M059J (cell line): ENCODE measurements at places on chromosomes 1 and 21. TPM values are rescaled to one million over a fixed set of nuclear protein-coding genes. Genes with fewer than 3 reads are reported as not detected.

Gene TRIM45
- total RNA-seq = 1.5 and 4.2 TPM in 2 replicates

GRCh38 chr1:183138301-183138700 is 47.8 kb upstream of the LAMC2 start:
- no peak for DNase-seq

DNA sequence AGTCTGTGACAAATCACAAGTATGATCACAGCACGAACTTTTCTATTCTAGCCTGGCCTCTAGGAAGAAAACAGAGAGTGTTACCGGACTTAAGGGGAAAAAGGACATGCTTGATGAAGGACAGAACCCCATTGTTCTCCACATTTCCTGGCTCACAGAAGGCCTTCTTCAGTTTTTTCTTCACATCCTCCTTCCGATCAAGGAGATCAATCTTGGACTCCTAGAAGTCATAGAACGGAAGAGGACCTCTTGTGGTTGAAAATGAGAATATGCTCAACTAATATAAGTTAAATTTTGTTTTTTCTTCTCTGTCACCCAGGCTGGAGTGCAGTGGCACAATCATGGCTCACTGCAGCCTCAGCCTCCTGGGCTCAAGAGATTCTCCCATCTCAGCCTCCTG is 30.3 kb downstream of the YARS1 start:
- no peak for DNase-seq

Gene EXTL1
- 0.34 TPM in 1 of 2 replicates, not detected in the other for total RNA-seq
